Glomerular endothelial cell (primary cell): ENCODE measurements at places on chromosomes 13 and 19.

DNA sequence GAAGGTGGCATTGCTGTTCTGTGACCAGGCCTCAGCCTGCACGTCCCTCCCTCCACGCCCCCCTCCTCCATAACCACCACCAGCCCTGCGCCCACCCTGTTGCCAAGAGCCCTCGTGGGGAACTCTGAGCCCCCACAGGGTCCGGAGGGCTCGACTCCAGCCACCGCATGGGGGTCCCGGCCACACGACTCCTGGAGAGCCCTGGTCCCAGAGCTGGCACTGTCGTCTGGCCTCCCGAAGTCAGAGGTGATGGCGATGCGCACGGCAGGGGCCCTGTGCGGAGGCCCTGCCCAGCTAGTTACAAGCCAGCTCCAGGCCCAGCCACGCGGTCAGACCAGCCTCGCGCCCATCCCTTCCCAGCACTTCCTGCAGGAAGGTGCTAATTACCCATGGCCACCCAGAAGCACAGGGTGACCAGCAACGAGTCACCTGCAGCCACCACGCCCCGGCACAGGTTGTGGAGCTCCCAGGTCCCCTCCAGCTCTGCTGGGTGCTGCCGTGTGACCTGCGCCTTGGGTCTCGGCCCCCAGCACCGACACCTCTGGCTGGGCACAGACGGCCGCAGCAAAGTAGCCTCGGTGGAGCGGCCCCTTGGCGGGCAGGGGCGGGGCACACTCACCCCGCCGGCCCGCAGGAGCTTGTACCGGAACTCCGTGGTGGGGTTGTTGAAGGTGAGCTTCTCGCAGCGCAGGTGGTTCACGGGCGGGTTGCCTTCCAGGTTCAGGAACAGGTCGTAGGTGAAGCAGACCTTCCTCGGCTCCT is 49.6 kb downstream of the MLLT1 start:
- DNase-seq = no peak

DNA sequence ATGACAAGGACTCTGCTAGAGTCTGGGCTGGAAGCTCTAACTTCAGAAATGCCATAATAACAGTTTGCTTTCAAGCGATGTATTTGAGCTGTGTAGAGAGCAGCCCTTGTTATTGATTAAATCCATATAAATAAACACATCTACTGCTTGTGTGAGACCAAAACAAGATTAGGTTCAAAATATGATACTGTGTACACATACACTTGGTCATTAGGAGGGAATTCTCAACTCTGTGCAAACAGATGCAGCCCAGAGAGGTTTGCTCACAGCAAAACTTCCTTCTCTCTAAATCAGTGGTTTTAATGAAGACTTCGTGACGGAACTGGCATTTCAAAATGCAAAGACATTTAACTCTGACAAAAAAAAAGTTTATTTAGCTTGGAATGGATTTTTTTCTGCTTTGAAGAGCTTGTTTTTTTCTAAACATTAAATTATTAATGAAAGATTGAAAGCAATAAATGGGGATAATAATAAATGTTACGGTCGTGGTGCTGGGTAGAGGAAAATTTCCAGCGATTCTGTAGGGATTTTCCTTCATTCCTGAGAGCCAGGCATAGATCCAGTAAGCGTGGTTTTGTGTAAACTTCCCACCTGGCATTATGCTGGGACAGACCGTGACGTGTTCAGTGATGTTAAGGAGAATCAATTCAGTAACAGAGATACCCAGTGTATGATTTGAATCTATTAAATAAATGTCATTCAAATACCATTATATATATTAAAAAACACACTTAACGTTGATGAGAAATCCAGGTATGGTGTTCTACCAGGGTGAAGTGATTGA is 213.7 kb downstream of the TEX29 start:
- DNase-seq = no peak

GRCh38 chr13:42017264-42017663 is 31.2 kb upstream of the DGKH start:
- DNase-seq = no peak

DNA sequence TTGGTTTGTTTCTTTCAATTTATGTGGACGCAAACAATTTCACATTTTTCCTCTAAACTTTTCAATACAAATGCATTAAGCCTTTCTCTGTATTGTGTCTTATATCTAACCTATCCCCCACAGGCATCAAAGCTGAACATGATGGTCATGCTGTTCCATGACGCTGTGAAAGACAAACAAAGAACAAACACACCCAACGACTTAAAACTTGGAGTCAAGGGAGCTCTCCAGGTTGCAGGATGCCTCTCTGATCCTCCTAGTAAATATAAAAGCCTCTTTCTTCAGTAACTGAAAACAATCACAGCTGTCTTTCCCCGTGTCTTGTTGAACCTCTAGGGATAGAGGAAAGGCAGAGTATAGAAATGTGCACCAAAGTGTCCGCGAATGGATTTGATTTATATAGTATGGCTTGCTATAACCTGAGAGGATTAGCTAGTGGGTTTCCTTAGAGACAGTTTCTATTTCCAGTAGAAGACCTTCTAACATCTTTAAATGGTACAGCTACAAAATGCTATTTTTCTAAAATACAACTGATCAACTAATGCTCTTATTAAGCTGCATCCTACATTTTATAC is 43.1 kb downstream of the PCDH9 start:
- DNase-seq = no peak

GRCh38 chr13:30806784-30807183 is 71.4 kb downstream of the ALOX5AP start:
- DNase-seq = no peak

- no peak for DNase-seq
Observed at GRCh38 chr19:38917516-38917915, 5.5 kb upstream of the CCER2 start.

- DNase-seq = no peak
Observed at GRCh38 chr13:70391678-70392077, 283.4 kb upstream of the KLHL1 start.

DNA sequence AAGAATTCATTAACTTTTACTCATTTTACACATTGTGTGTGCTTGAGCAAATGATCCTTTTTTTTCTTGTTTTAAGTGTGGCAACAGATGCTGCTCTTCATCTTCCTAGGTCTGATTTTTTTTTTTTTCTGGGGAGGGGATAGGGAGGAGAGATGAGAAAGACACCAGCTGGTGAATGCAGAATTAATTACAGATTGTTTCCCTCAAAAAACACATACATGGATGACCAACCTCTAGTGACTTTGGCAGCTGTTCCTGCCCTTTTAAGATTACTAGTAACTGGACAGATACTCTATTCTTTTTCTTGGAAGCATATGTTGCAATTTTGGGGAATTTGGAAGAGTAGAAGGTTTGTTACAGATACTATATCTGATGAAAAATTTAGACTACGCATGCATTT is 103.6 kb upstream of the MYO16 start:
- DNase-seq = no peak
